ENCODE measurements at places on chromosomes 6 and 20. TPM values are rescaled to one million over a fixed set of nuclear protein-coding genes. Genes with fewer than 3 reads are reported as not detected.

IMPG1 gene
- not detected for total RNA-seq

PBOV1 gene
- total RNA-seq = not detected

EPHA7 gene
- not detected for total RNA-seq

DNA sequence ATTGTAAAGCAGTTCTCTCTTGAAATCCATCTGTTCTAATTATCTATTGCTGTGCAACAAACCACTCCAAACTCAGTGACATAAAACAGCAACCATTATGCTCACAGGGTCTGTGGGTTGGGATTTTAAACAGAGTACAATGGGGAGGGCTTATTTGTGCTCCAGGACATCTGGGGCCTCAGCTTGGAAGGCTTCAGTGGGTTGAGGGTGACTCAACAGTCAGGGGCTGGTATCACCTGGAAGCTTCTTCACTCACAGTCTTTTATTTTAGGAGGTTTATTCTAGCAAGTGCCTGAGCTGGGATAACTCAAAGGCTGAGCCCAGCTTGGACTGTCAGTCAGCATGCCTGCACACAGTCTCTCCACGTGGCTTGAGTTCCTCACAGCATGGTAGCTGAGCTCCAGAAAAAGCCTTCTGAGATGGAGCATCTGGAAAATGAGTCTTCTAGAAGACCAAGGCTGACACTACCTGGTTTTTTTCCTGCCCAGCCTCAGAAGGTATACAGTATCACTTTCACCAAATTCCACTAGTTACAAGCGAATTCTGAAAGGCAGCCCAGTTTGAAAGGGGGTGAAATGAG is 234.6 kb upstream of the ID4 start:
- no peak for DNase-seq

GRCh38 chr20:24366336-24367004 is 103.0 kb upstream of the SYNDIG1 start:
- no peak for DNase-seq

DNA sequence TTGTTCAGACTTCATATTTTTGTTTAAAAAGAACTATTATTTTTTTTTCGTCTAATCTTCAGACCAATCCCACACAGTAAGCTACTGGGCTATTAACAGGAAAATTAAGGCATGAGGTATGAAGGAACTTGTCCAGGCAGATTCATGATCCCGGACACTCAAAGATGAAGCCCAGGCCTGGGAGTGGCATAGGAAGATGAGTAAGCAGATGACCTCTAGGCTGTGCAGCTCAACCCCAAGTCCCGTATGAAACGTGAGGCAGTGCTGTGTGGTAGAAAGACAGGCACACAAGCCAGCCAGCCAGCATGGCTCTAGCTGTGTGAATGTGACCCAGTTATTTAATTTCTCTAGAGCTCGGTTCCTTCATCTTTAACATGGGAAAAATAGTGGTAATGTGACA is 231.9 kb downstream of the CLIC5 start:
- DNase-seq = no peak

AVP gene
- not detected for total RNA-seq

SMLR1 gene
- not detected for total RNA-seq

DNA sequence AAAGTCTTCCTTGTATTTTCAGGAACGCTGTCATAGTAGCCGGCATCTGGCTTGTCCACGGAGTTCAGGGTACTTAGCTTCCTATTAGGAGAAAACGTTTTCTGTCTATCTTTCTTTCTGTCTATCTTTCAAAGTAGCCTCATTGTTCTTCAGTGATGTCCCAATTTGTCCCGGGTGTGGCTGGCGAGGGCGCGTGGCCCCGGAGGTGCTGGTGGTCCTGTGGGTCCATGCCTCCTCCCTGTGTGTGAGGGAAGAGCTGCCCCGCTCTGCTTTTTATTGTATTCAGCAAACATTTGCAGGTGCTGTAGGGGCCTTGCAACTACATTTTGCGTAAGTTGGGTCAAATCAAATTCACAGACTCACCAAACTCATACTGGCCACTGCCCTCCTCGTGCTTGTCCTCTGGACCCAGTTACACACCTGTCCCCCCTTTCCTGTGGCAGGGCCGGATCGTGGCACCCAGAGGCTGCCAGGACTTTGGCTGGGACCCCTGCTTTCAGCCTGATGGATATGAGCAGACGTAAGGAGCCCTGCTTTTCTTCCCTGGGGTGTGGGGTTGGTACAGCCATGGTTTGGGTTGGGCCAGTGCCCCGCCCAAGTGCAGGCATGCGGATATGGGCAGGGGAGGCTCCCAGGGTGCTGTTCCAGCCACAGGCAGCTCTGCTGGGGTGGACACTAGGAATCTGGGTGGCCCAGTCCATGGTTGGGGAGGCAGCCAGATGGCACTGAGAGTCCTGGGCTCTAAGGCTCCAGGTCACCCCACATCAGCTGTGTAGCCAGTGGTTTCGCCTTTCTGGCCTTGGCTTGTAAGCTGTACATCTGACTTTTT is 12.3 kb downstream of the ITPA start:
- no peak for DNase-seq

DNA sequence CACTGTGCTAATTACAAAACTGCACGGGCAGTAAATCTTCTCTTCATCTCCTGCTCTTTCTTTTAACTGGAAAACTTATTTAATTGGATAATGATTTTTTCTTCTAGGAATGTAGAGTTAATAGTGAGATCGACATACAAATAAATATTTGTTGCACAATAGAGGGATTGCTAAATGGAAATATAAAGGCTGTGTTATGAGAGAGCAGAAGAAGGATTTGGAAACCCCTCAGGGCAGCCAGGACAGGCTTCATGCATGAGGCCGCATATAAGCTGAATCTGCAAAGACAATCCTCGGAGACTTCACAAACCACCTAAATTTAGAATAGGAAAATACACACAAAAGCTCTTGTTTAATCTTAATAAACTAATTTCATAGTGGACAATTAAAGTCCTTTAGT is 2.9 kb upstream of the TAAR1 start:
- no peak for DNase-seq

GRCh38 chr6:147769496-147770087 is 261.1 kb downstream of the SAMD5 start:
- DNase-seq = no peak

CPXM1 gene
- 0.20 TPM for total RNA-seq

DNA sequence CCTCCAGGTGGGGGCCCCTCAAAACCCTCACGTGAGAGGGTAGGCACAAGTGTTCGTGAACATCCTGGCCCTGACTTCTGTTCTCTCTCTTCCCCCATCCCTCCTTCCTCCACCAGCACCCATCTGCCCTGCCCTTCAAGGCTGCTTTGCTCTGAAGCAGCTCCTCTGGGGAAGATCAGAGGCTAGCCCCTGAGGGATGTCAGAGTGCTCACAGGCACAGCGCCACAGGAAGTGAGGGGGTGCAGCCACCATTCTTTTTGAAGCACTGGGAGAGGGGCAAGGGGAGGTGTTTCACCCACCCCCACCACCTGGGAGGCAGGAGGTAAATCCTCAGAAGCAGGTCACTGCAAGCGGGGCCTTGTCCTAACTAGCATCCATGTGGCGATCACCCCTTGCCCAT is 11.4 kb downstream of the MOCS1 start:
- DNase-seq = no peak

- DNase-seq = peak; percentile 23
Measured at GRCh38 chr20:8722277-8722928, 346.5 kb upstream of the PLCB4 start.

- DNase-seq = no peak
Measured at GRCh38 chr6:129212081-129212480, 329.1 kb downstream of the LAMA2 start.

DNA sequence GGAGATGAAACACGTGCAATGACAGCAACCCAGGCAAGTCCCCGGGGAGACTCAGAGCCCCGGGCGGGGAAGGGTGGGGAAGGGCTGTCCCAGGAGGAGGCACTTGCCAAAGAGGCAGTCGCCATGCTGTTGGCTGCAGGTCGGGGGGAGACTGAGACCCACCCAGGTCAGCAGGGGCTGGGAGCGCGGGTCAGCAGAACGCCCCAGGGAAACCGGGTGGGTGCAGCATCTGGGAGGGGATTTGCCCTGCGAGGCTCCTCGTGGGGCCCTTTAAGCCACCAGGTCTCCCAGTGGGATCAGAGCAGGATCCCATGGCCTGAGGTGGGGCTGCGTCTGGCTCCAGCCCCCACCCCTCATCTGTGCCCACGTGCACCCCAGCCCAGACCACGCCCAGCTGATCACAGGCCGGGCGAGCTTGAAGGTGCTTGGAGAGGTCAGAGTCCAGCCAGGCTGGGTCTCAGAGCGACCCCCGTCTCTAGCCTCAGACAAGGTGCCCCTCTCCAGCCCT is 65.5 kb downstream of the YTHDF1 start:
- no peak for DNase-seq

DNA sequence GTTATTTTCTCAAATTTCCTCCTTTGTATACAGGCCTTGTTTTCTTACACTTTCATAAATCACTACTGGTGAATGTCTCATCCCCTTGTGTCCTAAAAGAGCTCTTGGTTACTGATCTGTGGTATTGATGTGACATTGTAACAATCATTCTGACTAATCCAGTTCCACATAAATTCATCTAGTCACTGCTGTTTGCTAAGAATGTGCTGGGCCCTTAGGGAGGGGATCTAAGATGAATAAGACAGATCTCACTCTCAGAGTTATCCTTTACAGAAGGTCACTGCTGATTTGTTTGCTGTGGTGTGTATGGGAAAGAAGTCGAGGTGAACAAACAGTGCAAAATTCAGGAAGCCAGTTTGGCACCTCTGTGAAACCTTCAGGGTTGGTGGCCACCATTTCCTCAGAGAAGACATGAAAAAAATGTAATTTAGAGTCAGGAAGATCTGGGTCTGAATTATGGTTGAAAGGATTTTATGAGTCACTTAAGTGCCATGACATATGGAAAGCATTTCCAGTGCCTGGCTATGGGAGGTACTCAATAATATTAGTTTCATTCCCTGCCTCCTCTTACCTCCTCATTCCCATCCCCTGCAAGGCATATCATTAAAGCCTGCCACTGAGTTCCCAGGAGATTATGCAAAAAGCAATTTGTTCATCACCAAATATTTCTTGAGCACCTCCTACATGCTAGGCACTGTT is 121.8 kb downstream of the COL9A1 start:
- no peak for DNase-seq

- DNase-seq = no peak
Measured at GRCh38 chr6:41043151-41043550, 884 bp downstream of the TSPO2 start.

ESF1 gene
- 10.1 TPM for total RNA-seq

ADGRF4 gene
- not detected for total RNA-seq

LRRC73 gene
- 0.25 TPM for total RNA-seq

ABHD16A gene
- 53.1 TPM for total RNA-seq

MAP3K5 gene
- total RNA-seq = 25.9 TPM

DNA sequence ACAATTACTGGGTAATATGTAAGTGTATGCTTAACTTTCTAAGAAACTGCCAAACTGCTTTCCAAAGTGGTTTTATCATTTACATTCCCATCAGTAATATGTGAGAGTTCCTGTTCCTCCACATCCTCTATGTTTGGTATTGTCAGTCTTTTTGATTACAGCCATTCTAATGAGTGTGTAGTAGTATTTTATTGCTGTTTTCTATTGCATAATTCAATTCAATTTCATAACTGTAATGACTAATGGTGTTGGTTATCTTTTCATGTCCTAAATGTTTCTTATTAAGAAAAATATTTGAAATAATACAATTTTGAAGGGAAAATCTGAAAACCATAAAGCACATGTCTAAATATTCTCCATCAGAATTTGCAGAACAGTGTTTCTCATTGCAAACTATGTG is 119.3 kb downstream of the MAP3K7 start:
- DNase-seq = no peak

IPCEF1 gene
- 13.8 TPM for total RNA-seq

SYNGAP1 gene
- total RNA-seq = 39.7 TPM

- DNase-seq = no peak
Measured at GRCh38 chr6:35401514-35401913, 50.6 kb upstream of the FANCE start.

DNA sequence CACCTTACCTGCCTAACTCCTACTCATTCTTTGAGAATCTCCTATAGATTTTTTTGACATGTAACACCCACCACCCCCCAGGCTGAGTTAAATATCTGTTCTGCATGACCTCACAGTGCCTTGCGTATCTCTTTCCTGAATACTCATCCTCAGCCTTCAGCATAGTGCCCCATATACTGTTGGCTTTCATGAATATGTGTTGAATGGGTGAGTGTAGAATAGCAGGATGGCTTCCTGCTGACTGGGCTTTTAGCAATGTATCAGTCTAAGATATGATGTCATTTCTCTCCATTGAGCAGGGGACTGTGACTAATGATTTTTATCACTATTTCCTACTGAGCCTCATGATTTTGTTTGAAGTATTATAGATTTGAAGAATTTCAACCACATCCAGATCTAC is 361.6 kb upstream of the MARCKS start:
- no peak for DNase-seq

DNA sequence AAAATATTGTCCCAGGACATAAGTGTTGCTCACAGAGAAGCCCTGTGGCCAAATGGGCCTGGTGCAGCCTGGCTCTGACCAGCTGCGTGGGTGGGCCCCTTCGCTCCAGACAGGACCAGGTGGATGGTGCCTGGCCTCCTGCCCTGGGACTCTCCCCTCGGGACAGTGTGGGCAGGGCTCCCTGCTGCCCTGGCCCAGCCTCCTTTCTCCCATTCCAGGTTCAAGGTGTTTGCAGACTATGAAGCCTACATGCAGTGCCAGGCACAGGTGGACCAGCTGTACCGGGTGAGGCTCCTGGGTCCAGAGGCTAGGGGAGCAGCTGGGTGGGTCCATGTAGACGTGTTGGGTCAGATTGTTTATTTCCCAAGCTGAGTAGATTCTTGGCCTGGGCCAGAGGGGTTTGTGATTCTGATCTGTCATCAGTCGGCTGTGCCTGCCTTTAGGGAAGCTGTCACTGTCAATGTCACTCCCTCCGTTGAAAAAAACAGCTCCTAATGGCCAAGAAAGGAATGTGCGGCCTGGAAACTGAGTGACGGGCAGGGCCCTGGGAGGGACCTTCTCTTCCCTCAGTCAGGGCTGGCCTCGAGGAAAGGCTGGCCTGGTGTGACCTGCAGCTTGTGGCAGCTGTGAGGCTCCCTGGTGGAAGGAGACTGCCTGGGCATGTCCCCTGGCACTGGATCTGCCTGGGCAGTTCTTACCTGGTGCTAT is 47.7 kb downstream of the PYGB start:
- no peak for DNase-seq

DNA sequence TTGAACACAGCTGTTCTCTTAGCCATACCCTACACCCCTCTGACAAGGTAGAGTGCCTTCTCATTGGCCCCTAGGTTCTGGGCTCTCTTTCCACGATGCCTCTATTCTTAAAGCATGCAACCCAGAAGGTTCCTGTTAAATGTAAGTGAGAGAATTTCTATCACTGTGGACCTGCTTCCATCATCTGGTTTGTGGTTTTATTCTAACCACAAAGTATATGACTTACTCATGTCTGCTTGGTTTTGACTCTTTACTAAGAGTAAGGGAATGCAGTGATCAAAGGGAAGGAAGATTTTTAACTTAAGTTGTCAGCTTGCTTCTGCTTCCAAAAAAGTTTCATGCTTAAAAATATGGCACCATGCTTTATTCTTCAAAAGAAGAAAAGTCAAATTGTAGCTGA is 80.2 kb downstream of the ANKEF1 start:
- no peak for DNase-seq

GRCh38 chr20:36599912-36600345 is 5.7 kb upstream of the RAB5IF start:
- no peak for DNase-seq
